ENCODE measurements at places on chromosomes 16 and 17.

- no peak for DNase-seq
Measured at GRCh38 chr17:40034426-40035161, 19.4 kb downstream of the CSF3 start.

DNA sequence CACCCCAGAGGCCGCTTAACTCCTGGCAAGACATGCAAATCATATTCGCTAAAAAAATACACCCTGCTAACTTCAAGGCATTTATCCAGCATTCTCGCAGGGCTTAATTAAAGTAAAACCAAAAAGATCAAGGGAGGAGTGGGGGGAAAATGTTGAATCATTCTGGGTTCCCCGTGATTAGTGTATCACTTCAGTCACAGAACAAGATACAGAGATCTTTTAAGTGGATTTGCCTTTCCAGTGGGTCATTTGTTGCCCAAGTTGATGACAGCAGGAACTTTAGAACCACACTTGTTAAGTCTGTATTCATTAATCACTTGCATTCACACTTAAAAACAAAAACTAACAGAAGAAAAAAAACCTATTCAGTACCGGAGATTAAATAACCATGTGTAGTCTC is 17.3 kb downstream of the CRYBA1 start:
- DNase-seq = no peak

GRCh38 chr17:32461498-32461852 is 17.2 kb downstream of the PSMD11 start:
- DNase-seq = no peak

DNA sequence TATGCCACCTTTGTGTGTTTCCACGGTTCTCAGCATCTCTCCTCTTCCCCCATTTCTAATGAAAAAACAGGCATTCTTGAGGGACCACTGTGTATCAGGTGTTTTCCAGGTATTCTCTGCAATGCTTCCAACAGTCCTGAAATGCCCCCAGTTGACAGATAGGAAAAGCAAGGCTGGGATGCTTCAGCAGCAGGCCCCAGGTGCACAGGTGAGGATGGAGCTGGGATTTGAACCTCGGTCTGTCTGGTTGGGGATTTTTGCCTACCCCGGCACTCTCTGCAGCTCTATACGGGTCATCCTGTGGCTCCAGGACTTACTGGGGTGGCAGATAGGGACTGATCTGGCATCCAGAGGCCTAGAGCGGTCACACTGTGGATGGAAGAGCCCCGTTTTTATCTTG is 180.5 kb upstream of the GSE1 start:
- DNase-seq = no peak

DNA sequence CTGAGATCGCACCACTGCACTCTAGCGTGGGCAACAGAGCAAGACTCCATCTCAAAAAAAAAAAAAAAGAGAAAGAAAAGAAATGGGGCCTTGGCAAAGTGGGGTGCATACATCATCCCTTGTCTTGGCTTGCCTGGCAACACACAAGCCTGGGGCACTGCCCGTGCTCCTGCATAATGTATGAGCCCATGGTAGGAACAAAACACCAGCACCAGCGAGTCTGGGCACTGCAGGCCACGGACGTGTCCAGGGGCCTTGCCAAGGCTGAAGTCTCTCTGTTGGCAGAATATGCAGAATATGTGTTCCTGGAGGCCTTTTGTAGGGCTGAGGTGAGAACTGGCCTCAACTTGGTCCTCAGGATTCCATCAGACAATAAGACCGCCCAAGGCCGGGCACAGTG is 15.7 kb upstream of the ALDOA start:
- DNase-seq = no peak

GRCh38 chr17:48429638-48430586 is at the start of gene SKAP1:
SKAP1 (minus strand) TSS chr17:48430214.
- DNase-seq = no peak

- no peak for DNase-seq
Measured at GRCh38 chr17:44024853-44025252, 10.1 kb upstream of the TMEM101 start.

GRCh38 chr16:85333337-85333736 is 221.1 kb upstream of the CIBAR2 start:
- no peak for DNase-seq

GRCh38 chr17:37527249-37527851 is 37.7 kb downstream of the DUSP14 start:
- DNase-seq = no peak

DNA sequence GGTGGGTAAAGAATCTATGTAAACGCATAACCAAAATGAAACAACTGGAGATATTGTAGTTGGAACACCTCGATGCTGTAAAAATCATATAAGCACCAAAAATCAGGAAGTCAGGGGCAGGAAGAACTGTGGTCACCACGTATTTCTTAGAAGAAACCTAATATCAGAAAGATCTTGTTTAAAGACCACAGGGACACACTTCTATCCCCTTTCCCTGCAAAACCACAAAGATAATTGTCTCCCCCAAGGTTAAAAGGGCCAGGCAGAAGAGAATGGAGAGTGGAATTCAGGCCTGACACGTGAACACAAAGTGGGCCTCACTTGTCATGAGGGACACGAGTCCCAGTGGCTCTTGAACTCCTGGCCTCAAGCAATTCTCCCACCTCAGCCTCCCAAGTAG is 68.1 kb downstream of the GSG1L start:
- DNase-seq = no peak

- DNase-seq = no peak
Measured at GRCh38 chr16:21598701-21599121, 666 bp upstream of the METTL9 start.

- no peak for DNase-seq
Measured at GRCh38 chr16:75402159-75402820, 31.0 kb downstream of the CFDP1 start.

DNA sequence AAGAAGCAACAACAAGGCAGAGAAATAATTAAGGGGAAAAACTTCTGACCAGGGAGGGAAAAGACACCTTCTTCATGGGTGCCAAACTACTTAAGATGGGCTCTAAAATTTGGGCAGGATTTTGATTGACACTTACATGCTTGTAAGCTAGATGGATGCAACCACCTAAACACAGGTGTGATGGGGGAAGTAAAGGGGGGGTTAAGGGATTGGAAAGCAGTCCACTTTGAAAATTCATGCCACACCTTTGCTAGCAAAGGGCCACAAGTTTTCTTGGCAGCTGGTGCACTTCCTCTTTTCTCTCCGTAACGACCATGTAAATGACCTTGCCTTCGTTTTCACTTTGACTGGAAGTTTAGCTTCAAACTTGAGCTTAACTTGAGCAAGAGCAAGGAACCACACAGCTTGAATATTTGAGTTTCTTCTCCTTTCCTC is 14.3 kb upstream of the PRKAR1A start:
- no peak for DNase-seq

GRCh38 chr17:76078860-76079534 is at the start of gene ZACN:
ZACN (plus strand) TSS chr17:76079182; CDS start chr17:76079265, 83 bp downstream.
- no peak for DNase-seq

GRCh38 chr16:47815655-47816054 is 340.1 kb downstream of the ABCC12 start:
- no peak for DNase-seq

DNA sequence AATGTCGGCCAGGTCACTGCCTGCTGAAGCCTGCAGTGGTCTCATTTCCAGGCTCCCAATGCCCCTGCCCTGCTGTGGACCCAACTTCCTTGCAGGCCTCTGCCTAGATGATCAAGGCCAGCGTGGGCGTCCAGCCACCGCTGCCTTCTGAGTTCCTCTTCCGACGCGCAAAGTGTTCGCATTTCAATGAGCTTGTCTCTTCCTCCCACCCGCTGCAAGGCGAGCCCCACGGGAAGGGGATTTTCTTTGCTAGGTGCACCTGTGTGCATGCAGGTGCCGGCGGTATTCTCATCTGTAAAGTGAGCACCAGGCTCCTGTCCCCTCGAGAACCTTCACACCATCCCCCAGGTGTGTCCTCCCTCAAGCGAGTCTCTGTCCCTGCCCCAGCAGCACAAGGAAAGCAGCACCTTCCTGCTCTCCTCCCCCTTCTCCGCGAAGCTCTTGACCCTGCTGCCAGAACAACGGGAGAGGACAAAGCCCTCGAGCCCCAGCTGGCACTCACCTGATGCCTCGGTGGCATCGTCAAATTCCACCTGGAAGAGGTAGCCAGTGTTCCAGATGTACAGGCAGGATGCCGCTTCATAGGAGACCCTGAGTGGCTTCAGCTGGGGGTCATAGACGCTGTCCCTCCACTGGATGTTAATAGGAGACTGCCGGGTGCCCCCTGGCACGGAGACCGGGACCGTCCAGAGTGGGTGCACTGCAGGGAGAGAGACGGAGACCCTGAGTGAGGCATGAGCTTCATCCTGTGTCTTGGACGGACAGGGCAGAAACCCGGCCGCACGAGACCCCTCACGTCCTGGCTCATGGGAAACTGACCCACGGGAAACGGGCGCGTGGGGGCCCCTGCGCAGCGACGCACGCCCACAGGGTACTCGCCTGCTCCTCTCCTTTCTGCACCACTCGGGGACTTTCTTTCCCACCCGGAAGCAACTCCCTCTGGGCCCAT is 9.8 kb downstream of the CA5A start:
- DNase-seq = no peak

GRCh38 chr17:47884905-47885730 is 10.9 kb upstream of the SP2 start:
- DNase-seq = no peak

GRCh38 chr16:90016339-90016950 is 2.8 kb downstream of the DBNDD1 start:
- no peak for DNase-seq

DNA sequence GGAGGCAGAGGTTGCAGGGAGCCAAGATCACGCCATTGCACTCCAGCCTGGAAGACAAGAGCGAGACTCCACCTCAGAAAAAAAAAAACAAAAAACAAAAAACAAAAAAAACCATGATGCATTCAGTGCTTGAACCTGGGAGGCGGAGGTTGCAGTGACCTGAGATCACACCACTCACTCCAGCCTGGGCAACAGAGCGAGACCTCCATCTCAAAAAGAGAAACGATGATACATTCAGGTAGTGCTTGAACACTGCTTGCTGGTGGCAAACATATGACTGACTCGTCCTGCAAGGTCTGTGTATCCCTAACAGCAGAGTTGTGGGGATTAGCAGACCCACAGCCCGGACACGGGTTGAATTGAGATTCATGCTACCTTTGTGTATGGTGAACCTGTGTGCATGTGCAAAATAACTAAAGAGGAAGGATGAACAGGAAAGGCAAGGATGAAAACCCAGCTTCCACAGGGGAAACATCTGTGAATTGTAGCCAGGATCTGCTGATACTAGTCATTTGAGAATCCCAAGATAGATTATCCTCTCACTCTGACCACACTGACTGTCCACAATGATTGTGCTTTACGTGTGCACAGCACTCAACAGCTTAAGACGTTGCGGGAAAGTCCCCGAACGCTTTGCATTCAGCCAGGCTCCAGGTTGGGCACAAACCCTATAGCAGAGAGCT is 52.4 kb upstream of the MRPS23 start:
- DNase-seq = no peak

DNA sequence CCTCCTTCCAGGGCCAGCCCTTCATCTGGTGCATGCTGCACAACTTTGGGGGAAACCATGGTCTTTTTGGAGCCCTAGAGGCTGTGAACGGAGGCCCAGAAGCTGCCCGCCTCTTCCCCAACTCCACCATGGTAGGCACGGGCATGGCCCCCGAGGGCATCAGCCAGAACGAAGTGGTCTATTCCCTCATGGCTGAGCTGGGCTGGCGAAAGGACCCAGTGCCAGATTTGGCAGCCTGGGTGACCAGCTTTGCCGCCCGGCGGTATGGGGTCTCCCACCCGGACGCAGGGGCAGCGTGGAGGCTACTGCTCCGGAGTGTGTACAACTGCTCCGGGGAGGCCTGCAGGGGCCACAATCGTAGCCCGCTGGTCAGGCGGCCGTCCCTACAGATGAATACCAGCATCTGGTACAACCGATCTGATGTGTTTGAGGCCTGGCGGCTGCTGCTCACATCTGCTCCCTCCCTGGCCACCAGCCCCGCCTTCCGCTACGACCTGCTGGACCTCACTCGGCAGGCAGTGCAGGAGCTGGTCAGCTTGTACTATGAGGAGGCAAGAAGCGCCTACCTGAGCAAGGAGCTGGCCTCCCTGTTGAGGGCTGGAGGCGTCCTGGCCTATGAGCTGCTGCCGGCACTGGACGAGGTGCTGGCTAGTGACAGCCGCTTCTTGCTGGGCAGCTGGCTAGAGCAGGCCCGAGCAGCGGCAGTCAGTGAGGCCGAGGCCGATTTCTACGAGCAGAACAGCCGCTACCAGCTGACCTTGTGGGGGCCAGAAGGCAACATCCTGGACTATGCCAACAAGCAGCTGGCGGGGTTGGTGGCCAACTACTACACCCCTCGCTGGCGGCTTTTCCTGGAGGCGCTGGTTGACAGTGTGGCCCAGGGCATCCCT is 7.4 kb downstream of the NAGLU start:
- no peak for DNase-seq

DNA sequence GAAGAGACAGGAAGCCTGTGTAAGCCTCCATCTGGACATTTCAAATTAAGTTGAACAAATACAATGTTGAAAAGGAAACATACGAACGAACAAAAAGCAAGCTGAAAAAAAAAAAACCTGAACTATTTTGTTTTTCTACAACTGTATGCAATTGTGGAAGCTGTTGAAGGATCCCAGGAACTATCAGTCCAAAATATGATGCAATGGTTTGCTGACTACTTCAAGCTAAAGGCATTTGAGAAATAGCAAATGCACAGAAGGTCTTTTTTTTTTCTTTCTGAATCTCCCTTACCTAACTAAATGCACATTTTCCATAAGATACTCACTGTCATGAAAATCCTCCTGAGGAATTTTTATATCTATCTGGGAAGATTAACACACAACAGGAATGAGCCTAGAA is 40.2 kb downstream of the MAF start:
- DNase-seq = no peak

DNA sequence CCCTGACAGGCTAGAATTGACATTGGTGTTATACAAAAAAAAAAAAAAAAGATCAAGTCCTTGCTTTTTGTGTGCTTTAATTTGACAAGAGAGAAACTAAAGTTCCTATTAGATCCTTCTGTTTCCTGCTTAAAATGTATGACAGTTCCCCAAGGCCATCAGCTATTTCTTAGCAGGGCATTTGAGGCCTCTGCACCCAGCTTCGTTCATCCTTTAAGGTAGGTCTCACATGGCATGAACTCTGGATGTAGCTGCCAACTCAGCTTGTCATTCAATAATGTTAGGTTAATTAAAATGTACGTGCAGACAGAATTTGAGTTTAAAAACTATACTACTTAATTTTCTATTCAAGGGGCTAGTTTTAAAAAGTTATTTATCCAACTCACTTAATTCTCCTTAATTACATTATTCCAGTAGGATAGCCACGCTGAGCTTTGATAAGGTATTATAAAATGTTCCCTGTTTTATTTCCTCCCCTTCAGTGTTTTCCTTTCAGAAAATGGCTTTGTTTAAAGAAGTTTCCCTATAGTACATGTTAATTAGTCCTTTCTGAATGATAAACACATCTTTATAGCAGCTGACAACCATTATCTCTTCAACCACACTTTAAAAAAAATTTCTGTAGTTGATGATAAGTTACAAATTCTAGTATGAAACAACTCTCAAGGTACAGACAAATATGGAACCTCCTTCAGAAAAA is 1.2 kb upstream of the RFFL start:
- no peak for DNase-seq
